Frontal cortex (tissue), 4 donors: ENCODE measurements at places on chromosomes 7 and 10. TPM values are rescaled to one million over a fixed set of nuclear protein-coding genes. Genes with fewer than 3 reads are reported as not detected.

NEURL1 gene
- total RNA-seq = 25.7 TPM

GNAT3 gene
- total RNA-seq = not detected

ORC5 gene
- 52.6 TPM for total RNA-seq

ZEB1 gene
- 41.6 TPM for total RNA-seq

FOXI2 gene
- not detected for total RNA-seq

SFRP5 gene
- total RNA-seq = 1.6 TPM

TMEM130 gene
- total RNA-seq = 4.9 TPM

MYL10 gene
- total RNA-seq = not detected

TMEM176A gene
- total RNA-seq = 1.2 TPM

IQUB gene
- total RNA-seq = 2.0 TPM

SFXN4 gene
- 21.6 TPM for total RNA-seq

LDB1 gene
- 94.2 TPM for total RNA-seq

PLEKHS1 gene
- not detected for total RNA-seq

PITX3 gene
- not detected for total RNA-seq

TAS2R3 gene
- total RNA-seq = 1.2 TPM

WNT8B gene
- not detected for total RNA-seq

KCNMA1 gene
- total RNA-seq = 27.3 TPM

TPK1 gene
- total RNA-seq = 7.3 TPM

ASB10 gene
- not detected for total RNA-seq

SOSTDC1 gene
- total RNA-seq = 30.2 TPM

GARIN1A gene
- total RNA-seq = 0.82 TPM

CDNF gene
- 0.82 TPM for total RNA-seq

CNPY1 gene
- under 0.01 TPM for total RNA-seq

RBP3 gene
- total RNA-seq = not detected

COL17A1 gene
- under 0.01 TPM for total RNA-seq

SYT15B gene
- total RNA-seq = not detected

TMEM213 gene
- not detected for total RNA-seq

ZC3HAV1L gene
- 5.7 TPM for total RNA-seq

CYP2C9 gene
- not detected for total RNA-seq

HOXA9 gene
- not detected for total RNA-seq

ANKRD61 gene
- total RNA-seq = under 0.01 TPM

GIMAP5 gene
- total RNA-seq = 3.7 TPM

ANK3 gene
- 205 TPM for total RNA-seq

UPK3B gene
- total RNA-seq = not detected

MKX gene
- total RNA-seq = 1.6 TPM

TBC1D12 gene
- 57.5 TPM for total RNA-seq

TEX36 gene
- total RNA-seq = 0.41 TPM

LEP gene
- not detected for total RNA-seq

AS3MT gene
- total RNA-seq = 13.5 TPM

SLC26A4 gene
- total RNA-seq = 4.1 TPM
